Activated CD4-positive, alpha-beta T cell treated with anti-CD3 and anti-CD28 coated beads, Interleukin-2, amount 10 ng/mL, durations not matched to agents 7 days and 5 days (primary cell): ENCODE measurements at places on chromosomes 12 and 14. TPM values are rescaled to one million over a fixed set of nuclear protein-coding genes. Genes with fewer than 3 reads are reported as not detected.

OTUB2 gene
- 2.3 TPM for total RNA-seq

AQP6 gene
- total RNA-seq, result not detected

SERPINA10 gene
- total RNA-seq, result not detected

PRPF40B gene
- total RNA-seq, result 11.7 TPM

TAS2R46 gene
- total RNA-seq, result 0.97 TPM

C3AR1 gene
- 5.4 TPM for total RNA-seq

CD69 gene
- 71.6 TPM for total RNA-seq

VAMP1 gene
- 73.4 TPM for total RNA-seq

NTF3 gene
- total RNA-seq, result not detected

RIN3 gene
- 52.6 TPM for total RNA-seq

MIS18BP1 gene
- 81.9 TPM for total RNA-seq

IFNG-AS1 gene
- not detected for total RNA-seq

TEP1 gene
- 38.1 TPM for total RNA-seq

KCNC2 gene
- not detected for total RNA-seq

CAPZA3 gene
- not detected for total RNA-seq

CLEC14A gene
- not detected for total RNA-seq

TMEM119 gene
- 1.7 TPM for total RNA-seq

C12orf56 gene
- total RNA-seq, result not detected

INHBC gene
- not detected for total RNA-seq

SYT10 gene
- not detected for total RNA-seq

ARHGAP9 gene
- total RNA-seq, result 259 TPM

TROAP gene
- total RNA-seq, result 111 TPM

ACACB gene
- total RNA-seq, result 10.3 TPM

TMEM30B gene
- total RNA-seq, result 0.42 TPM

E2F7 gene
- total RNA-seq, result 29.4 TPM

PLEKHG7 gene
- not detected for total RNA-seq

FZD10 gene
- total RNA-seq, result not detected

SIRT4 gene
- 0.94 TPM for total RNA-seq

TMED10 gene
- 175 TPM for total RNA-seq

TTC6 gene
- total RNA-seq, result not detected

IRAK3 gene
- total RNA-seq, result 0.77 TPM

RND1 gene
- 1.2 TPM for total RNA-seq

EXOC3L4 gene
- total RNA-seq, result not detected

CCDC197 gene
- not detected for total RNA-seq

MYF5 gene
- total RNA-seq, result not detected

LALBA gene
- not detected for total RNA-seq

VRTN gene
- not detected for total RNA-seq

PIWIL1 gene
- not detected for total RNA-seq

APOF gene
- not detected for total RNA-seq

AMHR2 gene
- not detected for total RNA-seq

HOXC6 gene
- not detected for total RNA-seq

SOAT2 gene
- 1.7 TPM for total RNA-seq

MEG3 gene
- total RNA-seq, result not detected

INHBE gene
- not detected for total RNA-seq

MYH6 gene
- 0.07 TPM for total RNA-seq

AQP2 gene
- not detected for total RNA-seq

TPPP2 gene
- not detected for total RNA-seq
